ENCODE measurements at places on chromosomes 2 and 18.

GRCh38 chr18:72965616-72966015 lies 97.8 kb upstream of the NETO1 start:
- DNase-seq = no peak

GRCh38 chr2:209614690-209615369 lies 156.8 kb upstream of the UNC80 start:
- no peak for DNase-seq

- DNase-seq = peak; percentile 100
Observed at GRCh38 chr2:98757904-98758421, 27.0 kb upstream of the MGAT4A start.

DNA sequence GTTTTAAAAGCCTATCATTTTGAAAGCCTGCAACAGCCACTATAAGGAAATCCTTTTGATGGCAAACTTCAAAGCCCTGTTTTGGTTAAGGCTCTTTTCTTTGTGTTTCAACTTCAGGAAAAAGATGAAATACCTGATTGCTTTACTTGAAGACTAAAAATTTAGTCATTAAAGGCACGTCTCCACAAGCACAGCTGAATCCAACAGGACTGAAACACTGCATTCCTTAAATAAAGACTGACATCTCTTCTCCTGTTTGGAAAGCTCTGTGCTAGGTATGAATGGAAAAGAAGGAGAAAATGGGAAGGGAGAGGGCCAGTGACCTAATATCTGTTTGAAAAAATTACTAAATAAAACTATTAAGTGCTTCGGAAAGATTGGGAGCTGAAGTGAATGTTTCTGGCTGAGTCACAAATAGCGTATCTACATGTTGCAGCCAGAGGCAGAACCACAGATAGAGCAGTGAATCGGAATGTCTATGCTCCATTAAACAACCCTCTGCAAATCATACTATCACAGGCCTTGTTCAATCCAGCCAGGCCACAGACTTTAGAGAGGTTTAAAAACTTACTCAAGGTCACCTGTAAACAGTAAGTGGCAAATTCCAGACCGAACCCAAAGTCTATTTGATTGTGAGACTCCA lies 21.1 kb upstream of the RALBP1 start:
- DNase-seq = no peak

DNA sequence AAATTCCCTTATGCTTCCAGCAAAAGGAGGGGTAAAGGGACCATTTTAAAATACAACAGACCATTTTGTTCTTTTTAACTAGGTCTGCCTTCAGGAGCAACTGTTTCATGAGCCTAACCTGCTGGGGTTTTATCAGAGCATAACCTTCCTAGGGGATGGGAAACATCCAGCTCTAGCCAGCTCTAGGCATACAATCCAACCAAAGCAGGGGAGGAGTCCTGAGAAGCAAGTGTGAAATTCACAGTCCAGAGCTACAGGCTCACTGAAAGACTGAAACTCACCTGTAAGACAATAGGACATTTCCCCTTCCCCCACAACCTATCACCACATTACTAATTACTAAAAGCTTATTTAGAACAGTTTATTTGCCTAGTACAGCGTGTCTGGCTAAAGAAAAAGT lies 1296.6 kb upstream of the DDX18 start:
- DNase-seq = no peak

- DNase-seq = no peak
Observed at GRCh38 chr2:225272173-225272572, 127.3 kb upstream of the NYAP2 start.

DNA sequence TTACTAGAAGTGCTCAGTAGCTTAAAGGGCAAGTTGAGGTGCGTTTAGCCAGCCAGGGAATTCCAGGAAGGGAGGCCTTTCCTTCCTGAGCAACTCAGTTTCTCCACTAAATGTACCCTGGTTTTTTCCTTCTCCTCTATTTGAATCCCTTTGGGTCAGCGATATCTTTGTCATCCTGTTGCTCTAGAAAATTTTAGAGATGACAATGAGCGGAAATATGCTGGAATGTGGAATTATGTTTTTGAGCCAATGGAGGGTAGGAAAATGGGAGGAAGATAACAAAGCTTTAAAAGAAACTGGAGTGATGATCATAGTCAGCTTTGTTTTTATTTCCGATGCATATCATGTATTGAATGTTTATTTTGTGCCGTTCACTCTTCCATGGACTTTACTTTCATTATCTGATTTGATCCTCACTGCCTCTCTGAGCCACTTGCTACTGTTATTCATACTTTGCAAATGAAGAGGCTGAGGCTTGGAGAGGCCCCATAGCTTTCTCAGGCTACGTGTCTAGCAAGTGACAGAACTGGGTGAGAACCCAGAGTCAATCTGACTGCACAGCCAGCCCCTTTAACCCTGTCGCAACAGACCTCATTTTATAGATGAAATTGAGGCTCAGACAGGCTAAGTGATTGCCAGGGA lies 67.3 kb downstream of the NTSR2 start:
- DNase-seq = no peak

- DNase-seq = no peak
Observed at GRCh38 chr2:1945819-1946218, 201.5 kb upstream of the PXDN start.

GRCh38 chr2:230793572-230794359 lies 71.0 kb upstream of the ITM2C start:
- peak; percentile 99 for DNase-seq

- DNase-seq = no peak
Observed at GRCh38 chr2:16035747-16036745, 95.7 kb downstream of the MYCN start.

GRCh38 chr2:238247002-238247822 lies 7.4 kb upstream of the HES6 start:
- DNase-seq = no peak
